Esophagus squamous epithelium (tissue), 5 donors: ENCODE measurements at places on chromosomes 5 and 9.

GRCh38 chr5:9841516-9842170 lies 211.5 kb upstream of the TAS2R1 start:
- DNase-seq = no peak

DNA sequence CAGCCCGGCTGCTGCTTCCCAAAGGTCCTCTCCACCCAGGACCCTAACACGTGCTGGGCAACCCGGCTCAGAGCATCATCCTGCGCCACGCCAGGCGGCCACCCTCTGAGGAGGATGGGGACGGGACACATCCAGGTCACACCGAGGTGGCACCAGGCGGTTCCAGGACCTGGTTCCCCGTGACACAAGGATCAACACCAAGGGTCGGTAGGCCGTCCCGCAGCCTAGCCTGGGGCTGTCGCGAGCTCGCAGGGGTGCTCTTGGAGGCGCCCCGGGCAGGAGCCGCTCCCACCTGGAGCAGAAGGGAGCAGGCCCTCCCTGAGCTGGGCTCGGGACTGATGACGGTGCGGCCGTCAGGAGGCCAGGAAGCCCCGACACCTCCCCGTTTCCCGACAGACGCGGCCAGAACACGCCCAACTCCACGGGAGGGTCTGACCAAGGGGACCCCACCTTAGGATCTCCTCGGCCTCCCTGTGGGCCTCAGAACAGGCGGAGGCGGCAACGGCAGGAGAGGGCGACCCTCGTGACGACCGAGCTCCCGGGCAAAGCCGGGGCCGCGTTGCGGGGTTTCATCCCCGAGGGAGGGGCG lies 6.3 kb downstream of the EXD3 start:
- no peak for DNase-seq

GRCh38 chr5:132022737-132023136 lies 11.3 kb upstream of the ACSL6 start:
- no peak for DNase-seq

- DNase-seq = no peak
Observed at GRCh38 chr5:52065182-52065581, 681.9 kb downstream of the ISL1 start.

GRCh38 chr9:133285252-133285775 lies 10.3 kb upstream of the ABO start:
- DNase-seq = no peak

DNA sequence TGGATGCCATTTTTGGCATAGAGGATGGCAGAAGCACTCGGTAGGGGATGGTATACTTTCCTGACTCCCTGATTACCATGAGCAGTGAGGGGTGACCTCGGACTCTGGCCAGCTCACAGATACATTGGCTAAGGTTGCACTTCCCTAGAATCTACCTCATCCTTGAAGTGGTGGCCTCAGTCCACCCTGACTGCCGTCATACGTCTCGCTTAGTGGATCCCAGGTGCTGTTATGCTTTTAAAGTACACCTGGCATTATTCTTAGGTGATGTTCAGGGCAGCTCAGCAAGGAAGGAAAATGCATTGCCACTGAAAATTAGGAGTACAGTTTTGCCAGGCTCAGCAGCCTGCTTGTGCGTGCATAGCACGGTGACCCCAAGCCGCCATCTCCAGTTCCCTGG lies 87.3 kb downstream of the SYK start:
- DNase-seq = no peak

- DNase-seq = no peak
Observed at GRCh38 chr5:142427015-142427364, 102.2 kb upstream of the SPRY4 start.

GRCh38 chr5:137221943-137222342 lies 277.2 kb downstream of the SPOCK1 start:
- DNase-seq = no peak

DNA sequence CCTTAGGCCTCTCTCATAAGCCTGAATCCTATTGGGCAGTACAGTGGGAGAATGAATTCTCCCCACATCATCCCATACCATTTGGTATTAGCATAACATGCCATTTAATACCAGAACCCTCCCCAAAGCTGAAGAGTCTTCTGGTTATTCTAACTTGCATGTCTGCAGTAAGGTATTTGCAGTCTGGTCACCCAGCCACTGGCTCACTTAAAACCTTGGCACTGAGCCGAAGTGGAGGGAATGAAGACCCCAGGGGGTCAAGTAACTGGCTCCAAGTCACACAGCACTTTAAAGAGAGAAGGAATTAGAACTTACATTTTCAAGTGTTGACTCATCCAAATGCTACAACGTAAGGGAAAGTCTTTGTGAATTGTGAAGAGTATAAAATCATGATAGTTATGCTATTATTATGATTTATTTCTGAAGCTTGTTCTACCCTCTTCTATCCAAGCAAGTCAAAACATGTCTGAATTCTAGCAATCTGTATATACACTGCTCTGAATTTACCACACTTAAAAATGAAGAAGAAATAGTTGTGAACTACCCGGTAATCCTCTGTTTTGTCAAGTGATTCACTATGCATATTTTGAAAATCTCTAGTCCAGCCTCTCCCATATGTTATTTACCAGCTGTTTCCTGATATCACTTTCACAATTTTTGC lies 28.5 kb downstream of the GLRA1 start:
- no peak for DNase-seq

GRCh38 chr9:114059047-114059803 lies 18.9 kb downstream of the AMBP start:
- DNase-seq = no peak

- no peak for DNase-seq
Observed at GRCh38 chr9:131723632-131724031, 16.2 kb downstream of the RAPGEF1 start.

DNA sequence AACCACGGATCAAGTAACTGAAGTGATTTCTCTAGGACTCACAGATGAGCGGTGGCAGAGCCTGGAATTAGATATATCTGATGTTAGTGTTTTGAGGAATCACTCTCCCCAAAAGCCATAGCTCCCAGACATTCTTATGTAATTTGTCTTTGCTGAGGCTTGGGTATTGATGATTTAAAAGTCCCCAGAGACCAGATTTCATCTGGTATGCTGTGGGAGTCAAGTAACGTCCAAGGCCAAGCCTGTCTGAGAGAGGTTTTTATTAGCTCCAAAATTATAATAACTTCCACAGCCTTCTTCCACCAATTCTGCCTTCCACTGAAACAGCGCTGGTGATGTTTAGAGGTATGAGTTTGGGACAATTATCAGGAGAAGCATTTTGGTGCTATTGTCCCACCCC lies 21.3 kb upstream of the KCNIP1 start:
- DNase-seq = no peak

GRCh38 chr9:130240410-130241197 lies 25.0 kb upstream of the HMCN2 start:
- no peak for DNase-seq
